ENCODE measurements at places on chromosomes 2 and 18. TPM values are rescaled to one million over a fixed set of nuclear protein-coding genes. Genes with fewer than 3 reads are reported as not detected.

Gene SS18
- 41.9 TPM for total RNA-seq

Gene ATP6V1C2
- total RNA-seq = 0.09 TPM

Gene GTF2A1L
- not detected for total RNA-seq

Gene EPB41L3
- total RNA-seq = 17.2 TPM

Gene CFC1
- total RNA-seq = 0.45 TPM

Gene ERFE
- total RNA-seq = 0.35 TPM

Gene CREG2
- total RNA-seq = 1.0 TPM

Gene ITPRIPL1
- 0.68 TPM for total RNA-seq

Gene MYL1
- 0.57 TPM for total RNA-seq

DNA sequence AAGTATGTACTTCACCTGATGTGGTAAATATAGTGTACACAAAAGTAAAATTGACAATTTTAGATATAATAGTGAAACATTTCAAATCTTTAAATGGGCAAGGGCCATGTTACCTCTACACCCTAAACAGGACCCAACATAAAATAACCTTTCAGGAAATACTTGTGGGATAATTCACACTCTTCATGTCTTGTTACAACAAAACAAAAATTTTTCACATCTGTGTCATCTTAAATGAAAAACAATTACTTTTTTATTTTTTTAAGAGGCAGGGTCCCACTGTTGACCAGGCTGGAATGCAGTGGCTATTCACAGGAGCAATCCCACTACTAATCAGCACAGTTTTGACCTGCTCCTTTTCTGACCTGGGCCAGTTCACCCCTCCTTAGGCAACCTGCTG is 42.1 kb downstream of the SRBD1 start:
- no peak for DNase-seq

DNA sequence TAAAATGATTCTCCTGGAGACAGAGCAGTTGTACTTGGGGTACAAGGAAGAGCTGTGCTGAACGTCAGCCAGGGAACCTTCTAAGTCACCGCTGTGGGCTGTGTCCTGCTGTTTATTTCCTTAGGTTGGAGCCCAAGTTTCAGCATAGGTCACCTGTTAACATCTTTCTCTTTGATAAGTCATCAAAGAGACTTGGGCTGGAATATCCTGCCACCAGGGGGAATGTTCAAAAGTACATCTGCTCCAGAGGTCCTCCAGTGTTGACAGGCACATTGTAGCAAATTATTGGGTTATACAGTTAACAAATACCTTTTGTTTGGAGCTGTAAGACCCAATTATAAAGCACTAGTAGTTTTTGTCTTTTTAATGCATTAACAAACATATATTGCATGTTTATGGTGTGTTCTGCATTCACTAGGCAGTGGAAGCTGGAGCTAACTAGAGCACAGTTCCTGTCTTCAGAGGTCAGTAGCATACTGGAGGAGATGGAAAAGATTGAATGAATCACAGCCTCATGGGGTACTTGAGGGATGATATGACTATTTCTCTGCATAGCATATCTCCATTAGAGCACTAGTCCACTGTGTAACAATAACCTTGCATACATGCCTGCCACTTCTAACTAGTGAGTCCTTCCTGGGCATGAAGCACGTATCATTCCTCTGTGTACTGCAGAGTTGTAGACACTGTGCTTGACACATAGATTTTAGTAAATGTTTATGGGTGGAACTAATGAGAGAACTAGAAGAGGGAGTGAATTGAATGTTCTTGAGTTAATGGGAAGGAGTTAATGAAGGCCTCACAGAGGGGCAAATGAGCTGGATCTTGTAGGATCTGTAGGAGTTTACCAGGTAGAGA is 182.1 kb downstream of the AGAP1 start:
- DNase-seq = no peak

DNA sequence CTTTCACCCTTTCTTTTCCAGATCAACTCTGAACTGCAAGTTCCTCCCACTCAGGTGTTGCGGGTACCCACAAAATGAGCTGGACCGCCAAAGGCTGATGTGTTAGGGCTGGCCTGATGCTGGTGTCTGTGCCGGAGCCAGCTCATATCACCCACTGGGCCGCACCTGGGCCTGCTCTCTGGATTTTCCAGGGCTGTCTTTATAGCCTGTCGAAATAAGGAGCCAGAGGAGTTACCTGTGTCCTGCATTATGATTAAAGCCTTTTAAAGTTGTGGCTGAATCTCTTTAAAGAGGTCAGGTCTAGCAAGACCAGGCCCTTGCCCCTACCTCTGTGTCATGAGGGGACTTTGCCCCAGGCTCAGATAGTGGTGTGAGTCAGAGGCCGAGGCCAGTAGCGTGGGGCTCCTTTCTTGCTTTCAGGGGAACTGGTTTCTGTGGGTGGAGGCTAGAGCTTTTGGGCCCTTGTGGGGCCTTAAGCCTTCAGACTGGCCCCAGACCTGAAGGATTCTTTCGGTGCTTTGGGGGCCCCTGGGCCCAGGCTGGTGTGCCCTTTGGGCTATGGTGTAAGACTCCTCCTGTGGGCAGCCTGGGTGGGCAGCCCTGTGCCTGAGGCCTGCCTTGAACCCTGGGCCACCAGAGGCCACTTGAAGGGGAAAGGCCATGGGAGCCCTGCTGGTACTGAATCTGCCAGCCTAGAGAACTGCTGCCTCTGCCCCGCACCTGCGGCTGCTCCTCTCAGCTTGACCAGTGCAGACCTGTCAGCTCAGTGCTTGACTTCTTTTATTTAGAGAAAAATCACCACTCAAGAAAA is 21.3 kb downstream of the OTOF start:
- peak; percentile 11 for DNase-seq

GRCh38 chr2:12587729-12588522 is 128.8 kb upstream of the TRIB2 start:
- DNase-seq = no peak

DNA sequence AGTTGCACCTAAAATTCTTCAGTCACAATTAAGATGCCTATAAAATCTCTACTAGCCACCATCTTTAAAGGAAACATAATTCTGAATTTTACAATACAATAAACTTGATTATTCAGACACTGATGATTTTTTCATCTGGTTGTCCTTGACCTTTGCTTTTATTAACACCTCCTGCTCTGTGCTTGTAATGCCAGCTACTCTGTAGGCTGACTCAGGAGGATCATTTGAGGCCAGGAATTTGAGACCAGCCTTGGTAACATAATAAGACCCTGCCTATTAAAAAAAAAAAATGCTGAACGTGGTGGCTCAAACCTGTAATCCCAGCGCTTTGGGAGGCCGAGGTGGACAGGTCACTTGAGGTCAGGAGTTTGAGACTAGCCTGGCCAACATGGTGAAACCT is 38.3 kb downstream of the HAT1 start:
- no peak for DNase-seq

- no peak for DNase-seq
Measured at GRCh38 chr2:152093464-152093863, 5.4 kb downstream of the CACNB4 start.

DNA sequence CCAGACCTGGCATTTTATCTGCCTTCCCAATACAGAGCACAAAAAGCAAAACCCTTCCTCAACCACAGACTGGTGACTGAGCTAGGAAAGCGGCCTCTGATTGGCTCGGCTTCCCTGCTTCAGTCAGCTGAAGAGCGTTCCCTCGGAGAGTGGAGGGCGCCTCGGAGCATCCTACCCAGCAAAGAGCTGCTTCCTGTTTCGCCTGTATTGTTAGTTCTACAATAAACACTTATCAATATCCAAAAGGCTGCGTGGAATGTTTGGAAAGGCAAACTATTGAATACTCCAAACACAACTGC is 125.0 kb downstream of the CACNB4 start:
- DNase-seq = peak; percentile 46

GRCh38 chr2:234787114-234787513 is 164.7 kb upstream of the SH3BP4 start:
- DNase-seq = no peak

- DNase-seq = no peak
Measured at GRCh38 chr2:132740081-132740720, 70.2 kb upstream of the LYPD1 start.

DNA sequence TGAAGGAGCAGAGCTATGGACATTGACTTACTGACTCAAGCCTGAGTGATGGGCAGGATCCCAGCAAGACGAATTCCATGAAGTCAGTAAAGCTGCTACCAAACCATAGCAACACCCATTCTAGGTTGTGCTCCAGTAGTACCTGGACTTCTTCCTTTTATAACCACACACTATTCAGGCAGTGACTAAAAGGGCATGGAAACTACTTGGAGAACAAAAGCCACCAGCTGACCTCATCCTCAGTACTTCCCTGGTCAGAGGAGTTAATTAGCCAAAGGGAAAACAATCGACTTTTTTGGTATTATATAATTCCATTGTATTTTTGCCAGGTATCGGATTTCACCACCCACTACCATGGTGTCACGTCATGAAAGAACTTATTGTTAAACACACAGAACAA is 237.1 kb downstream of the TTC32 start:
- no peak for DNase-seq

DNA sequence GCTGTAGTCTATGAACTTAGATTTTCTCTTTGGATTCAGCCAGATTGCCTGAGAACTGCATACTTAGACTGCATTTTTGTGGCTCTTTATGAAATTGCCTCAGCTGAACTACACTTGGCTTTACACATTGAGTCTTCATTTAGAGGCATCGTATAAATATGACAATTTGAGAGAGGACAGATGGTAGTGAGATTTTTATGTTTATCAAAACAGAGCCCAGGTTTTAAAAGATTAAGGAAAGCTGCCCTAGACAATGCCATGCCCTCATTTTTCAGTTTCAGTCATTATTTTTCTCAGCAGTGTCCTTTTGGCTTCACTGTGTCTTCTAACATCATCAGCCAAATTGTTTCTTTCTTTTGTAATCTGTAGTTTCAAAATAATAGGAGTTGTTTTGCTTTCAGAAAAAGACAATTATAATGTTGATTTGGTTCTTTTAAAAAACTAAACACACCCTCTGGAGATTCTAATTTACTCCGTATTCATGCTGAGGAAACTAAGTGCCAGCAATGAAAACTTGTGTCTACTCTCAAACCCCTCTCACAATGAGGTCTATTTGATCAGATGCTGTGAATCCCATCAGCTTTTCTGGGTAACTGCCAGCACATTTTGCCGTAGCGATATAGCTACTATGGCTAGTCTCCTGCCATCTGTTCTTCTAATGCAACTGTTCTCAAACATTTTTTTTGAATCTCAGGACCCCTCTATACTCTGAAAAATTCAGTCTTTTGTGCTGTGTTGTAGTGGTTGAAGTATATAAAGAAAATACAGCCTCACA is 46.2 kb downstream of the TWSG1 start:
- no peak for DNase-seq

GRCh38 chr18:54946149-54946581 is 13.1 kb downstream of the CCDC68 start:
- DNase-seq = peak; percentile 67

All from right cardiac atrium (tissue), 5 donors.